ENCODE measurements at places on chromosomes 7 and 10. TPM values are rescaled to one million over a fixed set of nuclear protein-coding genes. Genes with fewer than 3 reads are reported as not detected.
A peak's percentile ranks its signal among the peaks of the same experiment; 100 is the strongest.

POM121C gene
- total RNA-seq = 35.7 TPM

BICC1 gene
- 11.0 TPM for total RNA-seq

HSPA12A gene
- total RNA-seq = 8.8 TPM

DNA sequence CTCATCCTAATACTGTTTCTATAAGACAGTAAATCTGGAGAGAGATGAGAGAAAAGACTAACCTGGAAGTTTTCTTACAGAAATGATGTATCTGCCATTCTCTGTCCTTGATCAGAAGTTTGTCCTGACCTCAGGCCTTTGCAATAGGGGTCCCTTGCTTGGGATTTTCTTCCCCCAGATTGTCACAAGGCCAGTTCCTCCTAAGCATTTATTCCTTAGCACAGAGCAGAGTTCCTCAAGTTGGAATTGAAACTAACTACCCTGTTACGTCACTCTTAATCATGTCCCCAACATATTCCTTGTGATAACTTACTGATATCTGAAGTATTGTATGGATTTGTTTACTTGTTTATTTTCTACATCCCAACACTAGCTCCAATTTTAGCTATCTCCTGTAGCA is 202.1 kb downstream of the COBL start:
- no peaks in the 10 kb centered on the region for H3K36me3 ChIP-seq
- H3K27ac ChIP-seq = no peak overlapping the region
- no peaks in the 10 kb centered on the region for H3K4me1 ChIP-seq
- no peaks in the 10 kb centered on the region for H3K27me3 ChIP-seq
- no peak overlapping the region for H3K4me3 ChIP-seq

DNA sequence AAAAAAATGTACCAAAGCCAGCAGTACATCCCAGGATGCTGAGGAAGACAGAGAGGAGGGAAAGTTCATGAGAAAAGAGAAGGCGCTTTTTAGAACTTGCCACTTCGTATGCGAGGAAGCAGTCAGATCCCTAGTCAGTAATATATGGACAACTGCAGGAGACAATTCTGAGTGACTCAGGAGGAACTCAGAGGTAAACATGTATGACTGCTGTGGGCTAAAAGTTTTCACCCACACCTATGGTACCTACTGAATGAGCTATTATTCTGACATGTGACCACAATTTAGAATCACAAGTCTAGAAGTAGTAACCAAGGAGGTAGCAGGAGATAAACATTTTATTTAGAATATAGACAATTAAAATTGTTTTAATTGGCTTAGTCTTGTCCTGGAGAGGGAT is 126.5 kb downstream of the ICA1 start:
- no peak overlapping the region for H3K4me3 ChIP-seq
- H3K4me1 ChIP-seq = peaks cover 5% of the 10 kb centered on the region
- H3K36me3 ChIP-seq = no peaks in the 10 kb centered on the region
- H3K27ac ChIP-seq = no peak overlapping the region
- H3K27me3 ChIP-seq = no peaks in the 10 kb centered on the region
- no peak for DNase-seq

- no peaks in the 10 kb centered on the region for H3K27me3 ChIP-seq
- H3K27ac ChIP-seq = no peak overlapping the region
- peak; percentile 51 for DNase-seq
- H3K4me1 ChIP-seq = no peaks in the 10 kb centered on the region
These were observed 151.0 kb downstream of the CHN2 start for GRCh38 chr7:29345590-29345989.

- H3K27ac ChIP-seq = no peak overlapping the region
- no peaks in the 10 kb centered on the region for H3K36me3 ChIP-seq
- no peak for DNase-seq
- no peaks in the 10 kb centered on the region for H3K27me3 ChIP-seq
These were observed 314.5 kb downstream of the CAMK1D start for GRCh38 chr10:12663863-12664262.

GRCh38 chr7:133061357-133061756 is 20.5 kb downstream of the CHCHD3 start:
- no peak for DNase-seq
- H3K36me3 ChIP-seq = peaks cover 7% of the 10 kb centered on the region
- H3K4me3 ChIP-seq = no peak overlapping the region
- H3K27me3 ChIP-seq = no peaks in the 10 kb centered on the region
- no peak overlapping the region for H3K27ac ChIP-seq

GRCh38 chr7:22604246-22604645 is 104.3 kb upstream of the STEAP1B start:
- no peak for DNase-seq
- H3K27ac ChIP-seq = no peak overlapping the region
- no peaks in the 10 kb centered on the region for H3K27me3 ChIP-seq
- no peaks in the 10 kb centered on the region for H3K36me3 ChIP-seq
- H3K4me1 ChIP-seq = peaks cover 8% of the 10 kb centered on the region

DNA sequence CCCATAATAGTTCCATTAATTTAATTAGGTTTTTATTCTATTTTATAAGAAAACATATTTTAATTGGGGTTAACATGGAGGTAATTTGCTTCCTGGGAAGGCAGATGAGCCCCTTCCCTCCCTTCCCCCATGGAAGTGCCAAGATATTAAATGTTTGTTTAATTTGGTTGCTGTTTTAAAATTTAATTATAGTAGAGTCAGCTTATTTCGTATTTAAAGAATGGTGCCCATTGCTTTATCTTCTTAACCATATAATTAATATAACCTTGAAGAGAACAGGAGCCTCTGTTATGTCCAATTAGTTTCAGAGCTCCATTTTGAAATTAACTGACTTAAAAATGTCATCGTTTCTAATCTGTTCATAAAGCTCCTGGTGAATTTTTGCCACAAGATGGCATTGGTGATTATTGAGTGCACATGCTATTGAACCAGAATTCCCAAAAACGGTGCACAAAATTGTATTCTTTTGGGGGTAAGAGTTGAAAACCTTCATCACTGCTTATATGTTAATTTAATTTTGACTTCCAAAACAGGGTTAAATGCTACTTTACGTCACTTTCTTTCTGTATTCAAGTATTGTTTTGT is 26.0 kb downstream of the KLHDC10 start:
- H3K27ac ChIP-seq = no peak overlapping the region
- no peaks in the 10 kb centered on the region for H3K27me3 ChIP-seq
- no peak for DNase-seq
- no peaks in the 10 kb centered on the region for H3K36me3 ChIP-seq
- peaks cover 27% of the 10 kb centered on the region for H3K4me1 ChIP-seq

DNA sequence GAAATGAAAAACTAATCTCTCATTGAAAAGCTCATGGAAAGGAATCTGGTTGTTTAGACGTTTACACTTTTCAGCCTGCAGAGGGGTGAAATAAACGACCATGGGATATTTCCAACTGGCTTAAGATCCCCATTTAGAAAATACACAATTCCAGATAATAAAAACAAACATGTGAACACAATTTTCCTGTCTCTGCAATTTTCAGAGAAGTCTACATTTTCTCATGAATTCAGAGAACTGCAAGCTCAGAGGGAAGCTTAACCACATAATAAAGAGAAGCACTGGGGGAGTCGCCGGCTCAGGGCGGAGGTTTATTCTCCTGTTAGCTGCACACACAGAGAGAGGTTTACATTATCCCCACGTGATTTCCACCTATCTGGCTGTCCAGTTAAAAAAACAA is 215.2 kb downstream of the FANK1 start:
- H3K27me3 ChIP-seq = no peaks in the 10 kb centered on the region
- H3K4me3 ChIP-seq = no peak overlapping the region
- no peaks in the 10 kb centered on the region for H3K36me3 ChIP-seq
- H3K27ac ChIP-seq = no peak overlapping the region
- no peaks in the 10 kb centered on the region for H3K4me1 ChIP-seq

All from lower lobe of right lung (tissue), 2 donors.